ENCODE measurements at places on chromosomes 7 and 10.

DNA sequence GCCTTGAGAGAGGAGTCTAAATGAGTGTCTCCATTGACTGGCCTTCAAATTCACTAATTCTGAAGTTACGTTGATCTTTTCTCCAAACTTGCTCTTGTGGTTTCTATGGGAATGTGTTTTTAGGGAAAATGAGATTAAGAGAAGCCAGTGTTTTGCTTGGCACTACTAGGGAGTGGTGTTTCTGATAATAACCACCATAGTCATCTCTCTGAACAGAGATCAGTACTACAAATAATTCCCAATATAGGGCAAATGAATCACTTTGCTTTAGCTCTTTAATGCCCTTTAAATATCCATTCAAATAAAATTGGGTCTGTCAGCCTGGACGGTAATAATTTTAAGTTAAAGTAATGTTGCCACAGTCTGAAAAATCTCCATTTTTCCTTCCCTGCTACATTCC lies 90.8 kb downstream of the NRF1 start:
- DNase-seq: no peak

DNA sequence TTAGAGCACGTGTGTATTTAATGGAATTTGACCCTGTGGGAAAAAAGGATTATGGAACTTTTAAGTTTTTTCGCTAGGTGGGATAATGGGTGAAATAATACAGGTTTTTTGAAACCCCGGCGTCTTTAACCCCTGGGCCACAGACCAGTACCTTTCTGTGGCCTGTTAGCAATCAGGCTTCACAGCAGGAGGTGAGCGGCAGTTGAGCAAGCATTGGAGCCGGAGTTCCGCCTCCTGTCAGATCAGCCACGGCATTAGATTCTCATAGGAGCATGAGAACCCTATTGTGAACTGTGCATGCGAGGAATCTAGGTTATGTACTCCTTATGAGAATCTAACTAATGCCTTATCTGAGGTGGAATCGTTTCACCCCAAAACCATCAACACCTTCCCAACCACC lies 28.6 kb downstream of the WAC start:
- no peak for DNase-seq

GRCh38 chr10:80260295-80261243 lies 28.9 kb downstream of the MAT1A start:
- DNase-seq: no peak

DNA sequence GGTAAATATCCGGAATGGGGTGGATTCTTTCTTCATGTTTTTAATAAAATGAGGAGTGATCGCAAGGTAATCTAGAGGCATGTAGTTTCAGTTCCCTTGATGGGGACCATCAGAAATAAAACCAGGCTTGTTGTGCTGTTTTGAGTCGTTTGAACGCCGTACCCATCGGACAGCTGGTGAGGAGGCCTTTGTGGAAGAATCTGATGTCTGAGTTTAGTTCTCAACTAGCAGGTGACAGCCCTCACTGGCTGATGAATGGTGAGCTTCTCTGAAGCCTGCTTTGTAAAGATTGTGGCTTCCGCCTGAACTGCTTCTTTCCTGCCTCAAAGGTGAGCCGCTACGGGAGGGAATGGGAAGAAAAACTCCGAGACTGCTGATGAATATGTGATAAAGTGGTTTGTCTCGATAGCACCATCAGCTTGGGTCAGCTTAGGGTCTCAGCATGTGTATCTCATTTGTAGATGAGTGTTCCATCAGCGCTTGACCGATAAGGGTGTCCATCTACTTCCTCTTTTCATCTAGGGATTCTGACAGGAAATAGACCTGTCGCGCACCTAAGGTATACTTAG lies 977 bp downstream of the TMEM248 start:
- no peak for DNase-seq

DNA sequence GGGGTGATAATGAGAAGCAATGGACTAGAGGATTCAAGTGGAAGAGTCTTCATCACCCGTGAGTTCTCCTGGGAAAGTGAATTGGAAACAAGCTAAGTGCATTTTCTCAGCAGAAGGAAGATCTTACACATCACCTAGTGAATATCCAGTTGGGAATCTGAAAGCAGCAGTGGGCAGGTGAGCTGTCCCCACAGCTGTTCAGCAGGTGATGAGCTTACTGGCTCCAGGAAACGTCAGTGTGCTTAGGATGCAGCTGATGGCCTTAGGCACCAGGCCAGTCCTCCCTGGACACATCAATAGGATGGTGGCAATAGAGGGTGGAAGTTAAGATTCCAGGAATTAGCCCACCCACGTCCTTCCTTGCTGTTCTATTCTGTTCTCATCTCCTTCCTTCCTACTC lies 66.7 kb downstream of the NOD1 start:
- DNase-seq: no peak

- DNase-seq: no peak
Measured at GRCh38 chr10:62037166-62037831, 135.8 kb downstream of the ARID5B start.

Data from GM04504 (cell line).